ENCODE measurements at places on chromosomes 5 and 9.

- DNase-seq = no peak
These were observed 52.4 kb upstream of the HMHB1 start for GRCh38 chr5:143759396-143760130.

DNA sequence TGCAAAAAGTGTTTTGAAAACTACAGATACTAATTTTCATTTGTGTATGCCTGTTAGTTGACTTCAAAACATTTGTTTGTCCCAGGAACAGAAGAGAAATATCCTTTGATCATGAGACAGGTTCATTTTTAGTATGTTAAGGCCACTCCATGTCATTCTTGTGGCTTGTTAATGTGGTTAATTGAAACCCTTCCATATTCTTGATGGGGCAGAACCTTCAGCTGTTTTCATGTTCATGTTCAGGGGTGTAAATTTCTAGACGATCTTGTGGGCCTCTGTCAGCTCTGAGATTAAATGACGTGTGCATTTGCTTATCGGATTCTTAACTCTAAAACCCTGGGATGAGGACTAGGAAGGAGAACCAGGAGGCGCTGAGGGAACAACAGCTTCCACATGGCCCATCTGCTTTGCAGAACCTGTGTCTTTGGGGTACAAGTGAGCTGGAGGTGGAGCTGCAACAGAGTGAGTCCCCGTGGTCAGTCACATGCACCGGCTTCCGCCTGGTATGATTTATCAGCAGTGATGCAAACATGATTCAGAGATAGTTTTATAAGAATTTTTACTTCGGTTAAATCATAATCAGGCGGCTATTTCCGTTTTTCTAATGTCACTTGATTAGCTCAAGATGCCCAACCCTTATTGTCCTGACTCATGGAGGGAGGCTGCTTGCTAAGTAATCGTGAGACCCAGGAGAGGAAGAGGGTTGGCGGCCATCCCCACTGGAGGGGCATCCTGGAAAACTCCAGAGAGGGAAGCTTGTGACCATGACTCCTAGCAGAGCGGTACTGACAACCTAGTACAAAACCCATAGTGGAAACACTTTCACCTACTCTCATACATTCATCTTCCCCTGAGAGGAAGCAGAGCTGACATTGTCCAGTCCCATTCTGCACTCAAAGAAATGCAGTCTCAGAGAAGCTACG, 138.4 kb downstream of the C9orf152 start:
- peak; percentile 98 for DNase-seq

DNA sequence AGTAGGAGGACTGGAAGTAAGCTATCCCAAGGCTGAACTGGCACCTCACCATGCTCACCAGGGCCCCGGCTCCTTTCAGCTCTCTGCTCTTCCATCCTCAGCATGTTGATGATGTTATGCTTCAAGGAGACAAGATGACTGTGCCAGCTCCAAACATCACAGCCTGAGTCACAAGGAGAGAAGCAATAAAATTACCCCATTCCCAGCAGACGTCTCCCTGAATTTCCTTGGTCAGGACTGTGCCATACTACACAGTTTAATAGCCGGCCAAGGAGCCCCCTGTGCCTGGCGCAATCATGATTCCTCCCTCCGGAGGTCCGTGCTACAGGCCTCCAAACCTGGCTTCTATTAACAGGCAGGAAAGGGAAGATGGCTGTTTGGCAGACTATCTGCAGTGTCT, 51.2 kb upstream of the ROR2 start:
- DNase-seq = no peak

DNA sequence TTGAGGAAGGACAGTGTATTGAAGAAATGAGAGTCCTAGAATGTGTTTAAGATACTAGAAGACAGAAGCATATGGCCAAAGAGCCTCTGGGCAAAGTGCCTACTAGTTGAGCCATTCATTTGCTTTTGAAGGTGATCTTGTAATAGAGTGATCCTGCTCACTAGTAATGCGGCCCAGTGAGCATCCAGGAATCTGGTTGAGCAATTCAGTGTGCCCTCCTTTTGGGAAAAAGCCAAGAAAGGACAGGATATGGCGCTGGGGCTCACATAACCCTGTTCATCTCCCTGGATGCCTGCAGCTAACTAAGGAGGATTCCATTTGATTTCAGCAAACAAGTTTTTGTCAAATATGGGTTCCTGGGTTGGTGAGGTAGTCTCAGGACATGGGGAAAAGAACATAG, 16.3 kb downstream of the ADAM19 start:
- no peak for DNase-seq

GRCh38 chr9:20980832-20981455, 50.5 kb downstream of the HACD4 start:
- peak; percentile 74 for DNase-seq
